Activated T-cell treated with anti-CD3 and anti-CD28 coated beads for 24 hours (primary cell): ENCODE measurements at places on chromosomes 4 and X.

GRCh38 chr4:656436-657337 lies 17.4 kb downstream of the ATP5ME start:
- no peak for DNase-seq

- DNase-seq, result no peak
These were observed 19.8 kb upstream of the TASL start for GRCh38 chrX:30597216-30598012.

GRCh38 chr4:26319949-26320537 lies 771 bp upstream of the RBPJ start:
- peak; percentile 32 for DNase-seq

DNA sequence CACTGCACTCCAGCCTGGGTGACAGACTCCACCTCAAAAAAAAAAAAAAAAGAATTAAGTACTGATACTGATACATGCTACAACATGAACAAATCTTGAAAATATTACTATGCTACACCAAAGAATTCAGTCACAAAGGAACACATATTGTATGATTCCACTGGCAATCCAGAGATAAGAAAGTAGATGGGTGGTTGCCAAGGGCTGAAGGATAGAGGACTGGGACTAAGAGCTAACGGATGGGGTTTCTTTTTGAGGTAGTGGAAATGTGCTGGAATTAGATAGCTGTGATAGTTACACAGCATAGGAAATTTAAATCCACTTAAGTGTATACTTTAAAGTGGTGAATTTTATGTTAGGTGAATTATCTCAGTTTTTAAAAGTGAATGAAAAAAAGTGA lies 12.5 kb downstream of the ATP11C start:
- DNase-seq, result no peak

- DNase-seq, result no peak
These were observed 23.8 kb downstream of the NWD2 start for GRCh38 chr4:37268319-37268718.

GRCh38 chrX:41960142-41960541 lies 36.8 kb upstream of the CASK start:
- no peak for DNase-seq

DNA sequence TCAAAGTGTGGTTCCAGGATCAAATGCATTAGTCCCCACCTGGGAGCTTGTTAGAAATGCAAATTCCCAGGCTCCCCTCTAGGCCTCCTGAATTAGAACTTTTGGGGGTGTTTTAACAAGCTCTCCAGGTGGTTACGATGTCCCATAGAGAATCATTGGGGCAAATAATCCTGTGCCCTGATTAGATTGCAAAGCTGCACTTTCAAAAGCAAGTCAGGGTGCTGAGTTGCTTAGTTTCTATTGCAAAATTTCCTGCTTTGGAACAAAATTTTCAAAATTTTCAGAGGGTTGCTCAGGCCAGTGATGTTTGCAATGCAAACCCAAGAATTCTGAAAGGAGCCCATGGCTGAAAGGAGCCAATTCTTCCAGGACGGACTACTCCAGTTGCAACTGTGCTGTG lies 71.0 kb downstream of the MGST2 start:
- no peak for DNase-seq

DNA sequence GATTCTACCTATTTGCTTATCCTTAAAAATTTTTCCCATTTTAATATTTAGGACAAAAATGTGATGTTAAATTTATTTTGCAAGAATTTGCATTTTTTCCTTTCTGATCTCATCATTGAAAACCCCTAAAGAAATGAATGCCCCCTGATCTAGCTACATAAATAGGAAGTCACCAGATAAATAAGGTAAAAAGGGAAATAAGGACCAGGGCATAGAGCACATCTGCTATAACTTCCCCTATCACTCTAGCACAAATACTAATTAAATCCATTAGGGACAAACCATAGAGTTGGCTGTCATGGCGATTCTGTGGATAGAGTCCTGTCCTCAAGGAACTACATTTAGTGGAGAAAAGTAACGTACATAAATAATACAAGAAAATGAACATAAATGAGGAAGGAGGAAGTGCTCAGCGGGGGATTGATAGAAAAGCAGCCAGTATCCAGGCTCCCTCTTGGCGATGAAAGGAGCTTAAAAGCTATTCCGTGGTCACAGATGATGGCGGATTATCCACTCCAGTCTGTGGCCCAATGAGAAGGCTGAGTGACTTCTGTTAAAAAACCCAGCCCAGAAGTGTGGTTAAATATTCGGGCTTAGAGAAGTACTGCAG lies 76.9 kb upstream of the RPL34 start:
- DNase-seq, result no peak

- DNase-seq, result no peak
These were observed 32.9 kb upstream of the PRPS2 start for GRCh38 chrX:12758291-12758690.

GRCh38 chr4:75391489-75392166 lies 122.6 kb downstream of the RCHY1 start:
- DNase-seq, result no peak

GRCh38 chr4:8586671-8587468 lies 5.7 kb upstream of the CPZ start:
- DNase-seq, result no peak

- DNase-seq, result no peak
These were observed 173.2 kb downstream of the BEND2 start for GRCh38 chrX:18047491-18047890.

DNA sequence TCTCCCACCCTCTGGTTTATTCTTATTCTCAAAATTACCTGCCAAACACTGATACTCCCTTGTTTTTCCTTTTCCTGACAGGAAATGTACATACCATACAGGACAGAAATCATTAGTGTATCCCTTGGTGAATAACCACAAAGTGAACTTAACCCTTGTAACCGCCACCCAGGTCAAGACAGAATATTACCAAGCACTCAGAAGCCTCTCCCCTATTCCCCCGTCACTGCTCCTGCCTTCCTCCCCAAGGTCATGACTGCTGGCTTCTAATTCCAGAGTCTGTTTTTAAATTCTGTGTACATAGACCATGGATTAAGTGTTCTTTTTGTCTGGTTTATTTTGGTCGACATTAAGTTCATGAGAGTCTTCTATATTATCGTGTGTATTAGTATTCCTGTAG lies 37.7 kb downstream of the HTT start:
- no peak for DNase-seq

DNA sequence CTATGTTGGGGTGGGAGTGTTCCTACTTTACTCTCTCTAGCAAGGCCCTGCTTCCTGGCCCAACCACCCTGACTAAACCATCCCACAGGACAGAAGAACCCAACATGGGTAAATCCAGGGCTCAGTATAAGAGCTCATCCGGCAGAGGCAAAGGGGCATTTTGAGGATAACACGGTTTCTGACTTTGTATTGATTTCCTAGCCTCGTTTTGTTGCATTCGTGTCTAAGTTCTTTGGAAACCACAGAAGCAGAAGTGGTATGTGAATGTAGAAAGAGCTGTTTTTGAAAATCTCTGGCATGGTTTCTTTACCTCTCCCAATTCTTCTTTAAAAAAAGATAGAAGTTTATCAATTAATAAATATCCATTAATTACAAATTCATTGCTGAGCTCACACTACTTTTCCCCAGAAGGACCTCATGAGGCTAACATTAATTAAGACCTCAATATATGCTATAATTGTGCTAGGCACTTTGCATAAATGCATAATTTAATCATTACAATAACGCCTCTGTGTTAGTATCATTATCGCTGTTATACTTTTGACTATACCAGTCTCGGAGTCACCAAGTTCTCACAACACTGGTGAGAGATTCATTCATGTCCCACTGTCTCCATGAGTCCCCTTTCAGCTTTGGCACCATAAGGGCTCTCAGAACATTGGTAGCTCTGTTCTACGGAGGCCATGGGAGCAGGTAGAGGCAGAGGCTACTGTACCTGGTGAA lies 5.8 kb upstream of the CLNK start:
- no peak for DNase-seq

GRCh38 chr4:10421344-10422055 lies 35.7 kb downstream of the ZNF518B start:
- DNase-seq, result no peak

GRCh38 chr4:16770710-16771285 lies 127.6 kb downstream of the LDB2 start:
- DNase-seq, result no peak

- DNase-seq, result no peak
These were observed 124.6 kb downstream of the HUWE1 start for GRCh38 chrX:53561912-53562311.

DNA sequence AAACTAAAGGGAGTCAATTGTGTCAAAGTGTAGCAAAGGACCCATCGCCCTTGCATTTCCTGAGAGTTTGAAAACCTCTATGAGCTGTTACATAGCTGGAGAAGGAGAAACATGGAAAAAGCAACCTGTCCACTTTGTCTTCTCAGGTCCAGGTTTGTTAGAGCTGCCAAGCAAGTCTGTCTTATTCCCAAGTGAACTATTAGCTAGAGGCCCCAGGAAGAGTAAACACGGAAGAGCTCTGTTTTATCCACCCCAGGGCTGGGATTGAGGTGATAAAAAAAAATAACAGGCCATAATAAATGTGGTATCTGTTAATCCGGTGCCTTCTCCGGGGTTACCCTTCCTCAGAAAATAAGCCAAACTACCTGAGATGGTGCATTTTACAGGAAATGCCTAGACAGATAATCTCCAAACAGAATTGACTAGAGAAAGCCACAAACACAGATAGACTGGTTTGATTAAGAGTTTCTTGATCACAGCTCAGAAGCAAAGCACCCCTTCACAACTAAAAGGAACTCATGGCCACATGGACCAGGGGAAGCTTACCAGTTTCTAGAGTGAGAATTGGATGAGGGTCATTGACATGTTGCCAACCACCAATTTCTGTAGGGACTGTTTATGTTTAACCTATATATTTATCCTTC lies 35.9 kb upstream of the RELL1 start:
- DNase-seq, result no peak

DNA sequence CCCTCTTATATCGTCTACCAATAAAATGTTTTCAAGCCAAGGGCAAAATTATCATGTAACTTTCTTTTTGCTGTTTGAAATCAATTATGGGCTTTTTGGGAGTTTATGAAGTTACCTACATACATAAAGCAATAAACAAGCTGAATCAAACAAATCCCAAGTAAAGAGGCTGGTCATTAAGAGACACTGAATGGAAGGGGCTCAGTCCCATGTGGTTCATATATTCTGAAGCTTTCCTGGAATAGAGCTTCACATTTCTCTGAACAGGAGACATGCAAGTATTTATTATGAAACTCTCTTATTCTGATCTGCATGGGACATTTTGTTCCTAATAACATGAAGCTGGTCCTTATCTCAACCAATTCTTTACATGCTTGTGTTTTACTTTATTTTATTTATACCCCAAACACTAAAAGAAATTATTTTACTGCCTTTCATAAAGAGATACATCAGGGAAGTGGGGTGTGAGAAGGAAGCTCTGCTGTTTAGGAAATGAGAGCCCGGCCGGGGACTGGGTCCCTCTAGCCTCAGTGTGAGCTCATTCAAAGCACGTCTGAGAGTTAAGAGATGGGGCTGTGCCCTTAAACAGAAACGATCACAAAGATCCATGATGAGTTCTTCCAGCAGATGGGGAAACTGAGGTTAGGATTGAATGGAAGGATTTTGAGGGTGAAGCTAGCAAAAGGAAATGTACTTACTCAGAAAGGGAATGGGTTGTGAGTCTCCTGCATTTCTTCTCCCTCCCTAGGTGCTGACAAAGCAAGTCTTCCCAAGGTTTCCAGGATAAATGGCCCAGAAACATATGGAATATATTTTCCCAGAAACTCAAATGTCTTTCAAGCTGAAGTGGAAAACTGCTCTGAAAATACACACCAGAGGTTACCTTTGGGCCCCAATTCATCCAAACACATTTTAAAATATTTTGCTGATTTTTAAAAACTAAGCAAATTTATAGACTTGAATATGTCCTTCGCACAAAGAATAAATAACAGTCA lies 93.1 kb upstream of the LNX1 start:
- DNase-seq, result no peak

GRCh38 chrX:17814557-17814956 lies 46.5 kb downstream of the RAI2 start:
- no peak for DNase-seq

- DNase-seq, result no peak
These were observed 284.4 kb upstream of the SFRP2 start for GRCh38 chr4:154073107-154073822.

DNA sequence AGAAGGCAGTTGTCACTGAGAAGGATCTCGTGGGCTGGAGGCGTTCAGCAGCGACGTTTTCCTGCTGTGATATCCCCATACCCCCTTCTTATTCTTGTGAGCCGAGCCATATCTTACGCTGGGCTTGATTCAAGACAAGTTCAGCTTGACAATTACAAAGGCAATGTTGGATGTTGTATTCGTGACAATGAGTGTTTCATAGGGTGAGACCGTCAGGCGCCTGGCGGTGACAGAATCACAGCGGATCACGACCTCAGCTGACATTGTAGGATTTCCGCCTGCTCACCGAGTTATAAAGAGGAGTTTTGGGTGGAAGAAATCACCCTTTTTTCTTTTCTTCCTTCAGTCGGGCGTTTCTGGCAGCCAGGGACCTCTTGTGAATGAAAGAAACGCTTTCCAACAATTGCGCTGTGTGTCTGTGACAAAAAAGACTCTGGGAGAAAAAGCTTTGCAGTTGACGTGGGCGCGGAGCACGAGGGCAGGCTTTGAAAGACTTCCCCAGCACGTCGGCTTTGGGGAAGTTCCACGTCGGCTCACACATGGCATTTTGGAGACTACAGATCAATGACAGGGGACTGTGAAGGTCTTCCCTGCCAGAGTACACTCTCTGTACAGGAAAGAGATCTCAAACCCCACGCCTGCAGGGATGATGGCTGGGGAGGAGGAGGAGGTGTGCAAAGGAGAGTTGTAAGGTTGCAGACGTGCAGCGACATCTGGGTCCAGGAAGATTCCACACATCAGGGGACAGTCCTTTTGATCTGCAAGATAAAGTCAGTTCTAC lies 135.4 kb downstream of the CRLF2 start:
- DNase-seq, result no peak

- DNase-seq, result no peak
These were observed at the start of gene PHEX for GRCh38 chrX:22032084-22032483. PHEX (plus strand) TSS chrX:22032325; CDS start chrX:22033006, 681 bp downstream.

DNA sequence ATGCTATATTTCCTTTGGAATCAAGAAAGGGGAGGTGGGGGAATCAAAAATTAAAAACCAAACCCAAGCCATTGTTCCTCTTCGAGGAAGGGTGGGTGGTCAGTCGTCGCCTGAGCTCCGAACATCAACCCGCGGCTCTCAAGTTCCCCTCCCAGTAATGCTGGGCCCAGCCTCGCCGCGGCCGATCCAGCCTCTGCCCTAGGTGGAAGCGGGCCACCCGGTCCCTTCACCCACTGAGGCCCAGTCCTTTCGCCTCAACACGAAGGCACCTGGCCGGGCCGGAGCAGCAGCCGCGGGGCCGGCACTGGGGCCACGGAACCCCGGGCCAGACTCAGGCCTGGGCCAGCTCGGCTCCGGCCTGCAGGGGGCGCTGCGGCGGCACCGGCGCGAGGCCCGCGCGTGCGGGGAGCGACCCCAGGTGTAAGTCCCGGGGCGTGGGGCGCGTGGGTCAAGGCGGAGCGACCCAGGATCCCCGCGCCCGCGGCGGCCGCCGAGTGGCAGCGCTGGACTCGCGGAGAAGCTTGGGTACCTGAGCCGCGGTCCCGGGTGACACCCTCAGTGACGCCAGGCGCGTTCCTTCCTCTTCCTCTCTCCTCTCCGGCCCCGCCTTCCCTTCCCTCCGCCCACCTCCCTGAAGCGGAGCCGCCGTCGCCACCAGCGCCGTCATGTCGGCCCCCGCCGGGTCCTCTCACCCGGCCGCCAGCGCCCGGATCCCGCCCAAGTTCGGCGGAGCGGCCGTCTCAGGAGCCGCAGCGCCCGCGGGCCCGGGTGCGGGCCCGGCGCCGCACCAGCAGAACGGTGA lies at the start of gene SEC24B:
Gene SEC24B, plus strand, starts transcription at position 611 of the 802 bp plus-strand sequence. Its CDS starts 55 bp downstream, at position 666.
- peak; percentile 82 for DNase-seq
